ENCODE measurements at places on chromosomes 6 and 20. TPM values are rescaled to one million over a fixed set of nuclear protein-coding genes. Genes with fewer than 3 reads are reported as not detected.

ANGPT4 gene
- not detected for total RNA-seq

KCNB1 gene
- total RNA-seq: not detected

KHDC1L gene
- total RNA-seq: not detected

HUS1B gene
- total RNA-seq: 0.84 TPM

OPN5 gene
- total RNA-seq: not detected

PDE7B gene
- 0.54 TPM for total RNA-seq

PNPLA1 gene
- not detected for total RNA-seq

VWA7 gene
- total RNA-seq: 1.7 TPM

ZC2HC1B gene
- not detected for total RNA-seq

SNAP91 gene
- total RNA-seq: not detected

IYD gene
- not detected for total RNA-seq

RSPH3 gene
- 3.3 TPM for total RNA-seq

EPPIN gene
- not detected for total RNA-seq

LTB gene
- 273 TPM for total RNA-seq

FERMT1 gene
- 0.32 TPM for total RNA-seq

MTCH1 gene
- 102 TPM for total RNA-seq

MAFB gene
- total RNA-seq: not detected

EFHC1 gene
- total RNA-seq: 3.1 TPM

ADAM33 gene
- total RNA-seq: not detected

PHACTR3 gene
- total RNA-seq: not detected

EEF1A2 gene
- not detected for total RNA-seq

BNIP5 gene
- not detected for total RNA-seq

DEFB132 gene
- total RNA-seq: not detected

KIF25 gene
- not detected for total RNA-seq

COL10A1 gene
- total RNA-seq: not detected

BFSP1 gene
- 0.64 TPM for total RNA-seq

RANBP9 gene
- total RNA-seq: 56.5 TPM

SPTLC3 gene
- 0.76 TPM for total RNA-seq

NEURL2 gene
- 3.1 TPM for total RNA-seq

POM121L2 gene
- total RNA-seq: not detected

IL17A gene
- not detected for total RNA-seq

DNAH8 gene
- total RNA-seq: not detected

ARFGEF3 gene
- total RNA-seq: 1.6 TPM

TAGAP gene
- 167 TPM for total RNA-seq

GRM1 gene
- not detected for total RNA-seq

HTR1E gene
- total RNA-seq: not detected

MOG gene
- total RNA-seq: not detected

RAD21L1 gene
- total RNA-seq: not detected

COL19A1 gene
- 0.47 TPM for total RNA-seq

All from activated naive CD8-positive, alpha-beta T cell treated with anti-CD3 and anti-CD28 coated beads for 36 hours (primary cell).